ENCODE measurements at places on chromosomes 16 and 17.

- no peak for ATAC-seq
Measured at GRCh38 chr16:74226338-74226954, 70.2 kb upstream of the PSMD7 start.

DNA sequence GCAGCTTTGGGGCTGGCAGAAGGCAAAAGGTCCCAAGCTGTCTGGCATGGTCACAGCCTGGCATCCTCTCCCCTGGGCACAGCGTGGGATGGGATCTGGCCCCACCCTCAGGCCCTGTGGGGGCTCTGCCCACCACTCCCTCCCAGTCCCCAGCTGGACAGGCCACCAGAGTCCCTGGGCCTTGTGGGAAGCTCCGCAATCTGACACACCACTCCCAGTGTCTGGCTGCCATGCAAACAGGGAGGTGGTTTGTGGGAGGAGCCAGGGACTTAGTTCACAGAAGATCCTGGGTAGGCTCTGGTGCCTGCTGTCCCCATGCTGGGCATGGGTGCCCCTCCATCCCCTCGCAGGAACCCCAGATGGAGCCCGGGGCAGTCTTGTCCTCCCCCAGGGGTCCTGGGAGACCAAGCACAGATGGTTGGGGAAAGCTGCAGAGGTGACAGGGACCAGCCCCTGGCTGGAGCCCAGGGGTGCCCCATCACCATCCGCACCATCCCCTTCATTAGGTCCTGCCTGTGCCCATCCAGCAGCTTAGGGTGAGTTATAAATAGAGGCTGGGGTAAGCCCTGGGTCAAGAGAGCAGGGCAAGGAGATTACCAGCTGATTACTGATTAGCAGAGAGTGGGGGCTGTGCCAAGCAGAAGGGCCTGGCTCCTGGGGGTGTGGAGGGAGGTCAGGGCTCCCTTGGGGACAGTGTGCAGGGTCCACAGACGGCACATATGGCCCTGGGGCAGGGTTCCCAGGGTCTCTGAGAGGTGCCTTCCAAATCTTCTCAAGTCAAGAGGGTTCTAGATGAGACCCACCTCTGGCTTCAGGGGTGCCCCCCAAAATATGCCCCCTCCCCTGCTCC, 6.2 kb downstream of the FSCN2 start:
- ATAC-seq, result no peak

GRCh38 chr17:75684249-75684648, 17.1 kb downstream of the SAP30BP start:
- no peak for ATAC-seq

GRCh38 chr17:79340333-79341221, 266.0 kb downstream of the ENGASE start:
- ATAC-seq, result no peak
